Activated CD4-positive, CD25-positive, alpha-beta regulatory T cell (primary cell): ENCODE measurements at places on chromosomes 11 and 22.

DNA sequence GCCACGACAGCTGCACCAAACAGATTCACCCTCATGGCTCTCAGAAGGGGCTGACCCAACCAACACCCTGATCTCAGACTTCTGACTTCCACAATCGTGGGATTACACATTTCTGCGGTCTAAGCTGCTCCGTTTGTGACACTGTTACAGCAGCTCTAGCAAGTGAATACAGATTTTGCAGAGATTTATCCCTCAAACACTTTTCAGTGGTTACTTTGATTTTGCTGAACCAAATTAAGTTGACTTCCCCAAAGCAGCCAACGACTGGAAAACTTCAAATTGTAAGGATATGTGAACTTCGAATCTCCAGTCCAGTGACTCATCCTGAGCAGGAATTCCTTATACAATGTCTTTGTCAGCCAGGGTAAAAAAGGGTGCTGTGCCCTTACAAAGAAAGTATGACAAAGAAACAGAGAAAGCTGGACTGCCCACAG lies 14.8 kb upstream of the INCENP start:
- no peak for DNase-seq

DNA sequence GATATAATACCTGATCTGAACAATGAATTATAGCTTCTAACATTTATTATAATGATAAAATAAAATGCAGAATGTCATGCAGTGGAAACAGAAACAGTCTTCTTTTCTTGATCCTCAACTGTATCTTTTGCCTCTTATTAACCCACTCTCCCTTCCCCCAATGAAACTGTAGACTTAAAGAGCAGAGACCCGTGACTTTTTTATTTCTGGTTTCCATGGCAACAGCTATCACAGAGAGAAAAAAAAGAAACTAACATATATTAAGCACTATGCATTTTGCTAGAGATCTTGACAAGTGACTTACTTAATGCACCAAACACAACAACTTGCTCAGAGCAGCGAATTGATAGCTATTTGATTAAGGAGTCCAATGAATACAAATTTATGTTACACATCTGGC lies 69.3 kb downstream of the RAB38 start:
- DNase-seq = no peak

DNA sequence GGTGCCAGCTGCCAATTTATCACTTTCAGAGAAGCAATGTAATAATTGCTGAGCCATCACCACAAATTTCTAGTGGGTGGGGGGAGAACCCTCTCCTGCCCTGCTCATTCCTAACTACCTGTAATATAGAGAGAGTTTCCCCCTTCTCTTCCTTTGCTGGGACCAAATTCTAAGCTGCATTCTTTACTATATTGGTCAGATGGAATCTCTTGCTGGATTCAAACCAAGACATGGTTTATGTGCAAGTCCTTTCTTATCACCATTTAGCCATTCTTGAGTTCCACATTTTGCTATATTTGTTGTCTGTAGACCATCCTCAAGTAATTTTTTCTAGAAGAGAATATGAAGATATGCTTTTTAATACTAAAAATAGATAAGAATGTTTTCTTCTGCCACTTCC lies 452.1 kb downstream of the MN1 start:
- no peak for DNase-seq

GRCh38 chr11:43685440-43685839 lies 4.9 kb downstream of the HSD17B12 start:
- no peak for DNase-seq

DNA sequence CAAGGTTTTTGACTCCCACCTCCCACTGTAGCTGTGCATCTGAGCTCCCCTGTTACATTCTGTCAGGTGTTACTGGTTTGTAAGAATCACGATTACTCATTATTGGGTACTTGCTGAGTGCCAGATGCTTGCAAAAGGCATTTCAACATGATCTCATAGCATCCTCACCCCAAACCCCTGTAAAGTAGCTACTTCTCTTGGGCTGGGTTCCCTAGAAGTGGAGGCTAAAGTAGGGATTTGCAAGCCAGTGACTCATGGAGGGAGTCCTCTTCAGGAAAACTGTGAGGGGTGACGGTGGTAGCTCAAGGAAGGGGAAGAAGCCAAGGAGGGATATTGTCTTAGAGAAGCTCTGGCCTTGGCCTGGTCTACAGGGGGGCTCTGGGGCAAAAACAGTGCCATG lies 78.6 kb downstream of the TIMP3 start:
- DNase-seq = no peak

GRCh38 chr11:108914981-108915380 lies 250.1 kb downstream of the DDX10 start:
- no peak for DNase-seq
